ENCODE measurements at places on chromosomes 2 and 18. TPM values are rescaled to one million over a fixed set of nuclear protein-coding genes. Genes with fewer than 3 reads are reported as not detected.

Gene GATA6
- total RNA-seq: 3.4 TPM

Gene LRRTM1
- total RNA-seq: not detected

Gene FBLN7
- total RNA-seq: 2.5 TPM

Gene PARD3B
- total RNA-seq: 18.9 TPM

Gene ABCA12
- 55.9 TPM for total RNA-seq

Gene SDC1
- total RNA-seq: 258 TPM

Gene ZNF519
- 1.7 TPM for total RNA-seq

Gene TMEM131
- total RNA-seq: 117 TPM

Gene FHOD3
- 13.3 TPM for total RNA-seq

Gene BOLA3
- total RNA-seq: 18.9 TPM

Gene SP100
- 61.4 TPM for total RNA-seq

Gene LYG2
- not detected for total RNA-seq
